ENCODE measurements at places on chromosomes 3 and 15. TPM values are rescaled to one million over a fixed set of nuclear protein-coding genes. Genes with fewer than 3 reads are reported as not detected.

- DNase-seq: no peak
Observed at GRCh38 chr15:95975212-95975611, 355.3 kb upstream of the NR2F2 start.

DNA sequence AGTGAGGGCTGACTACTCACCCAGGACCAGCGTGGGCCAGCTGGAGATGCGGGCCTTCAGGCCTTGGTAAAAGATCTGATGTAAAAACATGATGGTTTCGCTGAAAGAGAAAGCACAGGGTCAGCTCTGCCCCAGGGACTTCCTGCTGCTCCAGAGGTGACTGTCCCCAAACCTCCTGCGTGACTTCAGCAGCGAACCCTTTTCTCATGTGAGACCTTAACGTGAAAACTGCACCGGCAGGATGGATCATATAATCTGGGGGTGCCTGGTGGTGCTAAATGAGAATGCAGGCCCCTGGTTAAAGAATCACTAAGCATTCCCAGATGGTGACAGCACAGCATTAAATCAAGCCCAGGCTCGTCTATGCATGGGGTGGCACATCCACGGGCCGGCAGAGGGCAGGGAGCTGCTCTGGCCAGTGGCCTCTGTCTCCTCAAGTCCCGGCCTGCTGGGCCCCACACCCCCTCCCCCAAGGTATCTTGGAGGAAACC lies 55.4 kb downstream of the RASGRF1 start:
- peak; percentile 67 for DNase-seq

GRCh38 chr3:105611304-105612192 lies 244.8 kb downstream of the ALCAM start:
- no peak for DNase-seq

DNA sequence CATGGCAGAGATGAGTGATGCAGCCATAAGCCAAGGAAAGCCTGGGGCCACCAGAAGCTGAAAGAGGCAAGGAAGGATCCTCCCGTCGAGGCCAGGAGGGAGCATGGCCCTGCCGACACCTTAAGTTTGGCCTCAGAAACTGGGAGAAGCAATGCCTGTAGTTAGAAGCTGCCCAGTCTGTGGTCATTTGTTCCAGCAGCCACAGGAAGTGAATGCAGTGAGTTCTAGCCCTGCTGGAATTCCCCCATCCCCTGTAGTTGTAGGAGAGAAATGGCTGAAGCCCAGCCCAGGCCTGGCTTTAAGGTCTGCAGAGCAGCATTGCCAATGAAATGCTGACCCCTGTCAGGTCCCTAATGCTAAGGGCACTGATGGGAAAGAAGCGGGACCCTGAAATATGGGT lies 12.2 kb upstream of the CHSY1 start:
- DNase-seq: no peak

Gene SYNM
- total RNA-seq: 189 TPM

DNA sequence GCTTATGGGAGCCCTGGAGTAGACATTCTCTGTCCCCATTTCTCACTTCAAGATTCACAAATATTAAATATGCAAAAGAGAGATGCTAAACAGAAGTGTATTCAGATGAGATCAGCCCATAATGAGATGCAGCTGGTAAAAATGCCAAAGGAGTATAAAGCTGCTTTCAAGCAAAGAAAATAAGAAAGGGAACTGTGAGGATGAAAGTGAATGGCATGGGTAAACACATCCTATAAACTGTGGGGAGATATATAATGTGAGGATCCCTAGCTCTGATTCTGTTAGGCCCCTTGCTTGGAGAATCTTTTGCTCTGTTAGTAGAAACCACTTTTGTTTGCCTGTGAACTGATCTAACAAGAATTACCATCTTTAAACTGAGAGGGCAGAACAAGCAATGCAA lies 396.6 kb downstream of the SOX2 start:
- DNase-seq: no peak

Gene HOMER2
- total RNA-seq: 9.4 TPM

DNA sequence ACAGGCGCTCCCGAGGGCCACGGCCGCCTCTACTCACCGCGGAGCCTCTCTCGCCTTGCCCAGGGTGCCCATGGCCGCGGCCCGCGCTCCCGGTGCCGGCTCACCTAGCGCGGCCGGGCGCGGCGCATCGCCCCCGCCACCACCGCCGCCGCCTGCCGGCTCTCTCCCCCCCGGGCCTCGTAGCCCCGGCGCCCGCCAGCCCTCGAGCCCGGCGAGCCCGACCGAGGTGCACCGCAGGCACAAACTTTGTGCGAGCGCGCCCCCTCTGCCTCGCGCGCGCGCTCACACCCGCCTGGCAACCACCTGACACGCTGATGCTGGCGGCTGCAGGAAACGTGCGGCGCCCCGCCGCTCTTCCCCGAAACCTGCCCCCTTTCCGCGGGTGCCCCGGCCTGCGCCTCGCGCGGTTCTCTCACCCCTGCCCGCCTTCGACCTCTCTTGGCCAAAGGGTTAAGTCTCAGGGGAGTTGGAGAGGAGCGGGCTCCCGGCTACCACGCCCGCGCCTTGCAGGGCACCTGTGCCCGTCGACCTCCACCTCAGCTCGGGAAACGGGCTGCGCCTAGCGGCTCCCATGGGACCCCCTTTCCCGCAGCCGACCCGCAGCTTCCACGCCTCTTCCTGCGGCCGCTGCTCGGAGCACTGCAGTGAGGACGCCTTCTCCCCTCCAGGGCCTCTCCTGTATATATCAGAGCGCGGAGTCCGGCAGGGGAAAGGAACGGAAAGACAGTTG lies at the start of gene RASGRP1:
Gene RASGRP1, minus strand, starts transcription at position 258 of the 730 bp plus-strand sequence. Its CDS starts 186 bp downstream, at position 72.
- peak; percentile 62 for DNase-seq

GRCh38 chr3:141269961-141270360 lies 38.3 kb downstream of the PXYLP1 start:
- no peak for DNase-seq

DNA sequence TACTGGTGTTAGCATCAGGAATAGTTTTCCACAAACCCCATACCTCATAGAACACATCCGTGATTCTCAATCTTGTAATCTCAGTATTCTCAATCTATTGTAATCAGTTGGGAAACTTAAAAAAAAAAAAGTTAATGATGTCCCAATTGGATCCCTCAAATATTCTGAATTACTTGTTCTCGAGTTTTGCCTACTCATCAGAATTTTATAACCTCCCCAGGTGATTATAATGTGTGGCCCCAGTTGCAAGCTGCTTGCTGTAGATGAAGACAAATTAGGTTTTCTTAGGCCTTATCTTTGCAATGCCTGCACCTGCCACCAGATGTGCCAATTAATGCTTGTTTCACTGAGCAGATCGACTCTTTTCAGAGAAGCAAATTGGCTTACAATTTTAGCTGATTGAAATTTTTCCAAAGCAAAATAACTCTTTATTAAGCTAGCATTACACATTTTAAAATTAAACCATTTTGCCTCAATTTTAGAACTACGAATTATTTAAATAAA lies 19.0 kb upstream of the DIPK2A start:
- no peak for DNase-seq

- DNase-seq: no peak
Observed at GRCh38 chr15:74144153-74144775, 13.9 kb downstream of the ISLR2 start.

Gene GRAMD2A
- total RNA-seq: 3.1 TPM

Gene FAN1
- 27.8 TPM for total RNA-seq

Gene GP5
- 0.21 TPM for total RNA-seq

DNA sequence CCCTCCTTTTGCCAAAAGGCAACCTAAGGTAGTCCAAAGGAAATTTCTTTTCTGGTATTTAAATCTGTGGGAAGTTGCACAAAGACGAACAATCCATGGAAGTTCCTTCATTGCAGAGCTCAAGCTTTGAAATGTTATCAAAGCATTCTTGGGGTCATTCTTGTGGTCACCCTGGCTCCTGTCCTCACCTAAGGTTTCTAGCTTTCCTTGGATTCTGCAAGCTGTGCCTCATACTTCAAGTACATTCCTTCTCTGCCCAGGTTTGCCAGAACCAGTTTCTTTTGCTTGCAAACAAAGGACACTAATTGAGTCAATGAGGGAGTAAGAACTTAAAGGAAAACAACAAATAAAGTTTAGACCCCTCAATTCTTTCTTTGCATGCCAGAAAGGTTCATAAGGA lies 329.8 kb upstream of the PDZRN3 start:
- no peak for DNase-seq

DNA sequence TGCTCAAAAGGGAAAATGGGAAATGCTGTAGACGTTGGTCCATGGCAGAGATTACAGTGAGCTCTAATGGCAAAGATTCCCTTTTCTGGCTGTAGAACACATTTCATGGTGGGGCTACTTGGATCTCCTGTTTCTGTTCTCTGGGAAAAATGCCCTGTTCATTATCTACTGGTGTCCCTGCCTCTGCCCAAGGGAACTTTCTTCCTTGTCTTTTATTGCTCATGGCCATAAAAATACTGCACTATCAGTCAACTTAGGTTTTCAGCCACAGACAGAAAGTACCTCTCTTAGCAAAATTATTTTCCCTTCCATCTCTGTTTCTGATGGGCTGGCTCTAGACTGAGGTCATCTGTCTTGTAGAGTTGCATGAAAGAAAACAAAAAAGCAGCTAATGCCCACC lies 98.9 kb downstream of the PDCD6IP start:
- DNase-seq: no peak

DNA sequence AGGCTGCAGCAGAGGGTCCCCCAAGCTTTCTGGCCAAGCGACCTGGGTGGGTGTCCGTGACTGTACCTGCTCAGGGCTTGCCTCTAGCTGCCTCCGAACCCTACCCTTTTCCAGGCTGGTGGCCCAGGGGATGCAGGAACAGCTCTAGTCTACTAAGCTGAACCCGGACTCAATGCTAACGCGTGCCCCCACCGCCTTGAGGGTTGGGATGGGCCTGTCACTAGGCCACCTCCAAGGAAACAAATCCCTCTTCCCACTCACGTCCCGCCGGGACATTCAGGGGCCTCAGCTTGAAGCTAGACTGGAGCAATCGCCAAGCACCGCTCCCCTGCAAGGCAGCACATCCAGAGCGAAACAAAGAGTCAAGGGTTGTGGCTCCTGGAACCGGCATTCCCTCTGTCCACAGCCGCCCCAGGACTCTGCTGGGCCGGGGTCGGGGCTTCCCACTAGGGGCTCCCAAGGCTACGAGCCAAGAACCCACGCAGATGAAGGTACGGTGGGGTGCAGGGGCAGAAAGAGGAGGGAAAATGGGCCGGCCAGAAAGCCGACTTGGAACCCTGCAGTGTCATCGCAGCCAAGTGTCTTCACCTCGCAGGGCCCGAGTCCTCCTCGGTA lies 2.9 kb downstream of the FBXL22 start:
- DNase-seq: no peak

Gene LCTL
- not detected for total RNA-seq

Gene BNC1
- 1.1 TPM for total RNA-seq

GRCh38 chr3:129525341-129525968 lies 3.0 kb upstream of the RHO start:
- DNase-seq: no peak

DNA sequence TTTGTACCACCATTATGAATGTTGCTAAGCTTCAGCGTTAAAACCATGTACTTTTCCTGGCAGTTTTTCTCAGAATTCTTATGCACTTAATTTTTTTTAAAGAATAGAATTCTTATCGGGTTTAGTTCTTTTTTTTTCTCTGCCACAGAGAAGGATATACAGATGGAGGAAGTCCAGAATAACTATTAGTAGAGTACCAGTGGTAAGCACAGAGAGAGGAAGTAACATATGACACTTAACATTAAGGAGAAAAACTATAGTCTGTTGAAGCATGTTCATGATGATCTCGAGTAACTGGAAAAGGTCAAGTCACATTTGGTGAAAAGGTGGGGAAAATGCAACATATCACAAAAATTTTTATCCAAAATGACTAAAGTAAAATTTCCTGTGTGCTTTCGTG lies 68.9 kb downstream of the RNF13 start:
- DNase-seq: no peak

Gene GOLGA8H
- 1.5 TPM for total RNA-seq

DNA sequence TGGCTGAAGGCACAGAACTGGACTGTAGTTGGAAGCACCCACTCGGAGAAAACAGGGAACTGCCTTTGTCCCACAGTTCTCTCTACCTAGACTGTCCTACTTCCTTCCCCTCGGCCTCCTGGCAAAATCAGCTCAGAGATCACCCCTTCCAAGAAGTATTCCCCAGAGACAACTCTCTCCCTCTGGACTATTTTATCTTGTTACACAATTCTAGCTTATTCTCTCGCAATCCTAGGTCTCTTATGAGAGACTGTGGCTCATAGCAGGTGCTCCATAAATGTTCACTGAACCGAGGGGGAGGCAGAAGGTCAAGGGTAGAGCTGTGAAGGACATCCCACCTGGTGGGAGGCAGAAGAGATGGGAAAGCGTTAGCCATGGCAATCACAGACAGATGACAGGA lies 10.6 kb downstream of the HEG1 start:
- no peak for DNase-seq

Gene NR1I2
- total RNA-seq: 1.2 TPM

GRCh38 chr3:107868449-107868848 lies 222.4 kb downstream of the CD47 start:
- no peak for DNase-seq

Gene SLC22A14
- total RNA-seq: not detected

DNA sequence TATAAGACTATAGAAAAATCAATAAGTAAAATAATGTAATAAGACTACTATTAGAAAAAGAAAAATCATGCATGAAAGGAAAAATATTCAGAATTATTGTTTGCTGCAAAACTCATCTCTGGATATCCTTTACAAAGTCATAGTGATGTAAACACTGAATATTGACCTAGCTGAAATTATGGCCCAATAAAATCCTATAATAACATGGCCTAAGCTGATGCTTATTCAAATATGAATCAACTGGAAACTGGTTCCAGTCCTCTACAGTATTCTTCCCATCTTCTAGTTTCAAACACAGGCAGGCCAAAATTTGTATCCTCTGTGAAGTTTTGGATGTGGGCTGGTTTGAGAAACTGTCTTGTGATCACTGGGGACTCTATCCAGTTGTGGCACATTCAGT lies 134.5 kb downstream of the CNTN3 start:
- DNase-seq: no peak

Gene PRSS50
- total RNA-seq: 1.6 TPM

DNA sequence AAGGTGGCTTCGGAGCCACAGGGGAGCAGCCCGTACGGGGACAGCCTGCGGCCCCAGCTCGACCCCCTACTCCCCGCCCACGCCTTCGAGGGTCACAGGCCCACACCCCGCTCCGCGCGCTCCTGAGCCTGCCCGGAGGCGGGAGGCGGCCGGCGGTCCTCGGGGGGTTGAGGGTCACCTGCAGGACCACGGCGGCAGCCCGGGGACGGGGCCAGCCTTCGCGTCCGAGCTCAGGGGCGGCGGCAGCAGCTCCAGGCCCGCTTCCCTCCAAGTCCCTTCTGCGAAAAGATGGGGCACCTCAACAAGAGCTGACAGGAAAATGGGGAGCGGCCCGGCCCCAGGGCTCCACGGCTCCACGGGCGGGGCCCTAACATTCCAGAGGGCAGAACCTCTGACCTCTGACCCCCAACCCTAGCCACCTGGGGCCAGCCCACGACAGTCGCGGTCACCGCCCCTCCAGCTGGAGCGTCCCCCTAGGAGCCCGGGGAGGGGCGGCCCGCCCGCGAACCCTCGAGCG lies 428 bp downstream of the LYSMD4 start:
- no peak for DNase-seq

DNA sequence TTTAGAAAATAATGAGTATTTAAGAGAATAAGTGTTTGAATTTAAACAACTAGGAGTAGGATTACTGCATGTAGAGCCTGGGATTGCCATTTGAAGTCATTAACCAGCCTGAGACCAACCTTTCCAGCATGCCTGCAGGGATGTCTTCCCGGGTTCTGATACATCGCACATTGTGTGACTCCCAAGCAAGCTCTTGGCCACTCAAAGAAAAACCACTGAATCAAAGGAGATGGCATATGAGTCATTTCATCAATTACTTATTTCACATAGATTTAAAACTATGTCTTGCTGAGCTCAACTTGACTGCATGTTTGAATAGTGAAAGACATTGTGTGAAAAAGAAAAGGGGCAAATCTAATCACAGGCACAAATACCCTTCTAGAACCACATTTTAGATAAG lies 15.0 kb upstream of the THBS1 start:
- DNase-seq: no peak

Gene GOLGA8J
- total RNA-seq: not detected

Gene PDIA3
- 328 TPM for total RNA-seq

Data from ureter (tissue), 1 donor.